Stimulated activated naive CD8-positive, alpha-beta T cell treated with anti-CD3 and anti-CD28 coated beads, Interleukin-15, amount 100 ng/mL, for 72 hours (primary cell): ENCODE measurements at places on chromosomes 7 and 10.
A peak's percentile ranks its signal among the peaks of the same experiment; 100 is the strongest.

- DNase-seq = no peak
These were observed 73.6 kb downstream of the ATXN7L1 start for GRCh38 chr7:105802604-105803428.

DNA sequence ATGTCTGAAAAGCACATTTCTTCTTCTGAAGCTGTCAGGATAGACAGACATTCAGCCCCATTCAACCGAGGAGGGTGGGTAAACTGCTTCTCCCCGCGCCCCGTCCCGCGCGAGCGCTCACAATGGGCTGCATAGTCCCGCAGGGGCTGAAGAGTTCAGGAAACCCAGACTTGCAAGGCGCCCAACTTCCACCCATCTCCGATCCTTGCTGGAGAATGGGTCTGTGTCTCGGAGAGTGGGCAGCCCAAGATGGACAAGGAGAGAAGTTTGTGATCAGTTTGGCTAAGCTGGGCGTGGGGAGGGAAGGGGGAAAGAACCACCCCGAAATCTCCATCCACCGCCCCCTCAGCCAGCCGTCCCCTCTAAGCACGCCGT is 686 bp downstream of the AASS start:
- no peak for DNase-seq

- no peak for DNase-seq
These were observed 80.3 kb upstream of the UCN3 start for GRCh38 chr10:5284311-5285057.

DNA sequence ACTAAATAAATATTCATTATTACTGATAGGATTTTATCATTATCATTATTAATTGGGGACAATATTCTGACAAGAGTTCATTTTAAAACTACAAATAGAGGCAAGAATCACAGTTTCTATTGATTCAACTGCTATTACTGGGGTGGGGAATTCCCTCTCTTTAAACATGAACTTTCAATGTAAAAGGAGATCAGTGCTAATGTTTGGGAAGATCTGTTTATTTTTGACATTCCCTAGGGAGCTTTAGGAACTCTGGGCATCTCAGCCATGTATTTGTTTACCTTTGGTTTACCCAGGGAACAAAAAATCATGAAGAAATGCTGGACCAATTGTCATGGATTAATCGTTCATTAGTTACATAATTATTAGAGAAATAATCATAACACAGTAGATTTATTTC is 443.2 kb upstream of the AKR1E2 start:
- no peak for DNase-seq

DNA sequence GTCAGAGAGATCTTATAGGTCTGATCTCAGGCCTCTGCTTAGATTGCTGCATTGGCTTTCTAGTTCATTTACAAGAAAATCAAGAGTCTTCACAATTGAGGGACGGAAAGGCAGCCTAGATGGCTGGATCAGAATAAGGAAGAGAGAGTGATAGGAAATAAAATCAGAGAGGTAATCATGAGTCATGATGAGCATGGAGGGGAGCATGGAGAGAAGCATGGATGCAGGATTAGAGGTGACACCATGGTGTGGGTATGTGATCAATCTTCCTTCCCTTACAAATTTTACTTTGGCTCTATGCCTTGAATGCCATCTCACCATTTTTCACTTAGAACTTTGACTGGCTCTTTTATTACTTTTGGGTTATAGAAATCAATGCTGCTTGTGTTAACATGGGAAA is 1.4 kb downstream of the BCCIP start:
- no peak for DNase-seq

GRCh38 chr7:2698581-2699288 is 10.7 kb downstream of the AMZ1 start:
- peak; percentile 81 for DNase-seq

GRCh38 chr10:88066876-88067275 is 203.5 kb downstream of the PTEN start:
- DNase-seq = no peak

DNA sequence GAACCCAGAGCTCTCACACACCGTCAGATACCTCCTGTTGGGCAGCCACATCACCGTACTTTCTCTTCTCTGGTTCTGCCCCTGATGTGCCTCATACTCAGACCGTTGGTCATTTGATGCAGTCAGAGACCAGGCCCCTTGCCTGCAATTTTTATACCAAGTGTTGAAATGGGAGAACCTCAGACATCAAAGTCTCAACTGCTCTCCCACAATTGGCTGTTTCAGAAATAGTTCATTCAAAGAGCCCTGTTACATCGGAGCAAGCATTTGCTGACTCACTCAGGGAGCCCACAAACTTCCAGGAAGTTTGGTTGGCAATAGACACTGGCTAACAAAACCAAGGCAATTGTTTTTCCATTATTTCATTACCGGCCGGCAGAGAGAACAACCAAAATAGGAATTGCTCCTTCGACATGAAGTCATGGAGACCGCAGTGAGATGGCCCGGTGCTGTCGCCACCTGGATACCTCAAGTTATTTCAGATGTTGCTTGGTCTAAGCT is 33.5 kb upstream of the ADAM12 start:
- no peak for DNase-seq

- no peak for DNase-seq
These were observed 67.3 kb upstream of the DNAJB12 start for GRCh38 chr10:72421885-72422540.

DNA sequence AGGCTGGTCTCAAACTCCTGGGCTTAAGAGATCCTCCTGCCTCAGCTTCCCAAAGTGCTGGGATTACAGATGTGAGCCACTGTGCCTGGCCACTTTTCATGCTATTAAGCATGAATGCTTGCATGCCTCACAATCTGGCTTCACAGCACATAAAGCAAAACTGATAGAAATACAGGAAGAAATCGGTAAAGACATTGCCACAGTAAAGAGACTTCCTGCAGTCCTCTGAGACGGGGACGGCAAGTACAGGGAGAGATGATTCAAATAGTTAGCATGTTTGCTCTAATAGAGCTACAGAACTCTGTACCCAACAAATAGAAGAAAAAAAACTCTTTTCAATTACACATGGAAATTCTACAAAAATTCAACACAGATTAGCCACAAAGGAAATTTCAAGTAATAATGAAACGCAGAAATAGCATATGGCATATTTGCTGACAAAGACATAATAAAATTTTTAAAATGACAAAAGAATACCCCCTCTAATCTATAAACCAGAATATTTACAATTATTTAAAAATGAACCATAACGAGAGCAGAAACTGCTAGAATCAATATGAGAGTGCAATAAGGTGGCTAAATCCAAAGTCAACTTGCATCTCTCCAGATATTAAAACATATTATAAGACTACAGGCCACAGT is 32.3 kb downstream of the CARD11 start:
- no peak for DNase-seq

- DNase-seq = no peak
These were observed 12.4 kb upstream of the SERPINE1 start for GRCh38 chr7:101114492-101114891.

GRCh38 chr10:110241407-110241806 is 34.0 kb downstream of the MXI1 start:
- no peak for DNase-seq

GRCh38 chr7:80110376-80110775 is 24.3 kb upstream of the GNAI1 start:
- DNase-seq = no peak

DNA sequence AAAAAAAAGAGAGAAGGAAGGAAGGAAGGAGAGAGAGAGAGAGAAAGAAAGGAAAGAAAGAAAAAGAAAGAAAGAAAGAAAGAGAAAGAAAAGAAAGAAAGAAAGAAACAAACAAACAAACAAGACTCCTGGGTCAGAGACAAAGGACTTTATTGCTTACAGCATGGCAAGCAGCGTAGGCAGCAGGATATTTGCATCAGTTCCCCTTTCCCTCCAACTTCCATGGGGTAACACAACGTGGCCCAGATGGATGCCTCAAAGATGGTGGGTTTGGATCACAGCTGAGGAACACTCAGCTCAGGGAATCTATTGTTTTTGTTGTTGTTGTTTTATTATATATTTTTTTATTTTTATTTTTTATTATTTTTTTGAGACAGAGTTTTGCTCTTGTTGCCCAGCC is 128.5 kb upstream of the VKORC1L1 start:
- DNase-seq = no peak

DNA sequence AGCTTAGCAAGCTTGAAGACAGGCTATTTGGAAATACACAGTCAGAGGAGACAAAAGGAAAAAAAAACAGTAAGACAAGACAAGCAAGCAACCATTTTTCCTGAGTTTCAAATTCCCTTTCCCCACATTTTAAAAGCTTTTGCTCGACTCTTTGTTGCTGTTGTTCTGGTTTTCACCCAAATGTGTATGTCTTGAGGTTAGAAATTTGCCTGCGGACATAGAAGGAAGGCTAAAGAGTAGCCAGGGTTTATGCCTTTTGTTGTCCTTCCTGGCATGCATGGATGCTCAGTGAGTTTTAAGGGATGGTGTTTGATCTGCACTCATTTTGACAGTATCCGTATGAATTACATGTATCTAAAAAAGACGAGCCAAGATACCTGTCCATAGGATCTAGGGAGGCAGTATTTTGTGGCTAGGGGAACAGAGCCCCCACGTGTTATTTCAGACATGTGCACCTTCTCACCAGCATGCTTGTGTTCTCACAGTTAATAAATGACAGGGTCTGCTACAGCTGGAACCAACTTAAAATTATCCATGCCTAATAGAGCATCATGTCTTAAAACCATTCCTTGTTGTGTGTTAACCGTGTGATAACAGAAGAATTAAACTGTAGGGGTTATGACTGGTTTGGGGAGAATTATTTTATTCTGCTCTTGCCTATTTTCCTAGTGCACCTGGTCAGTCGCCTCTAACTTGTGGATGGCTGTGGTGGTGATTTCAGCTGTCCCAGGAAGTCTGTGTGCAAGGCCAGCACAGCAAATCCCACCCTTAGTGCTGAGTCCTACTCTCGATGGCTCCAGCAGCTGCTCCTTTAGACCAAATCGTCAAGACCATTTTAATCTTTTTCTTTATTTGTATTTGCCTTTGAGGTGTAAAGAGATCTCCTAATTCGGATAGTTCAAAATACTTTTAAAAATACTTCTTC is 9.1 kb downstream of the WIPF3 start:
- no peak for DNase-seq

- no peak for DNase-seq
These were observed 47.2 kb upstream of the KLF6 start for GRCh38 chr10:3832022-3832786.

DNA sequence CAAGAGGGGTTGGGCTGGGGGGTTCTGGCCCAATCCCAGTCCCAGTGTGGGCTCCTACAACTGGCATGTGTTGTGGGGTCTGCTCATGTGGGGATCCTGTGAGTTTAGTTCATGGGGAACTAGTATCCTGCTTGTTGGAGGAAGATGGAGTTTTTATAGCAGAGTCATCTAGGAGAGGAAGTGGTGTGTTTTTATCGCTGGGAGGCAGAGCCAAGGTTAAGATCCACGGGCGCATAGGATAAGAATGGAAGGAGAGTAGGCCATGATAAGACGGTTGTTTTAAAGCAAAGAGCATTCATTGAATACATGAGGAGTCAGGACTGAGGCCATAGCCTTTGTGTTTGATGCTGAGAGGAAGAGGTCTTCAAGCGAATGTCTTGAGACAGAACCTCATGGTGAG is 211.6 kb upstream of the COBL start:
- no peak for DNase-seq

DNA sequence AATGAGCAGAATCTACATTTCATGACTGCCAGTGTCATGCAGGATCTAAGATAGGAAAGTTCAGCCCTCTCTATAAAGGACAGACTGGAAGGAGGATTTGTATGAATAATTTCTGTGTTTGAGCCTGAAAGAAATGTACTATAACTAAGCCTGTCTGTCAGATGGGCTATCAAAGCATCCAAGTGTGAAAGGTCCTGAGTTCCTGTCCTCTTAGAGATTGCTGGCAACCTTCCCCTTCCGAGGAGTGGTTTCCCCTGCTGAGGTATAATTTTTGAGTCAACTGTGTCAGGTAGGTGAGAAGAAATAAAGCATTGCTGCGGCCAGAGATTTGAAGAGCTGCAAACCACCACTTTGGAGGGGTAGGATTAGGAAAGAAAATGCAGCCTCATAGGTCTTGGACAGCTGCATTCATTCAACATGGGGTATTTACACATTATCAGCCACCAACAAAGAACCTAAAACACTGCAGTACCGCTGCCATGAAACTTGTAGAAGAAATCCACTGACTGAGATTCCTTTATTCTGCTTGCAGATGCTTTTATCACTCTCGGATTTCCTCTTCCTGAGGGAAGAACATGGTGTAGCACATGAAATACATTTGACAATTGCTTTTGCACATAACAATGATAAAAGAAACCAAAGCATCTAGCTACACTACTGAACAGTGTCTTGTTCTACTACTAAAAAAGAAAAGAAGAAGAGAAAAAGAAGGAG is 189.1 kb downstream of the DGKI start:
- DNase-seq = no peak

- DNase-seq = no peak
These were observed 68.8 kb downstream of the DOCK4 start for GRCh38 chr7:112137141-112138101.

DNA sequence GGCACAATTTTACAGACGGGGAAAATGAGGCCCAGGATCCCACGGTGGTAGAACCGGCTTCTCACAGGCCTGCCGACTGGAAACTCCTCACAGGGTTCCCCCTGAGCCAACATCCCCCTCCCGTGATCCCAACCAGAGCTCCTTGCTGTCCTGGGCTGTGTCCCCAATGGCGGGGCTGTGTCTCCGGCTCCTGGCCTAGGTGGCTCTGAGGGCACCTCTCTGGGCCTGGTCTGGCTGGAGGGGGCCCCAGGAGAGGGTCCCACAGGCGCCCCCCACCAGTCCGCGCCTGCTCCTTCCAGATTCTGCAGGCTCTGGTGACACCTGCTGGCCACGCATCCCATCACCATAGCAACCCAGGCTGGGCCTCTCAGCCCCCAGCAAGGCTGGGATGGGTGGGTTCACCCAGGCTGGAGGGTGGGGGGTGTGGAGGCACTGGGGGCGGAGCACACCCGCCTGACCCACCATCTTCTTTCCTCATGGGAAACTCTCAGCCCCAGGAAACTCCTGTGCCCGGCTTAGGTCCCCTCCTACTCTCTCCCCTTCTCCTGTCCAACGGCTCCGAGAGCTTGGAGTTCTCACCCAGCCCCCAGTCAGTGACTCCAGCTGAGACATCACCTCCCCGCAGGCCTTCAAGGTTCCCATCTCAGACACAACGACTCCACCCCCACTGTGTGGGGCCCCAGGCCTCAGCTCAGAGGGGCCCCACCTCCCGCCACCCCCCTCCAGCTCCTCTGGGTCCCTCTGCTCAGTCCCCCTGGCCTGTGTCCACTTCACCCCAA is 27.1 kb upstream of the TNRC18 start:
- peak; percentile 43 for DNase-seq
